ENCODE measurements at places on chromosomes 2 and 18. TPM values are rescaled to one million over a fixed set of nuclear protein-coding genes. Genes with fewer than 3 reads are reported as not detected.

DNA sequence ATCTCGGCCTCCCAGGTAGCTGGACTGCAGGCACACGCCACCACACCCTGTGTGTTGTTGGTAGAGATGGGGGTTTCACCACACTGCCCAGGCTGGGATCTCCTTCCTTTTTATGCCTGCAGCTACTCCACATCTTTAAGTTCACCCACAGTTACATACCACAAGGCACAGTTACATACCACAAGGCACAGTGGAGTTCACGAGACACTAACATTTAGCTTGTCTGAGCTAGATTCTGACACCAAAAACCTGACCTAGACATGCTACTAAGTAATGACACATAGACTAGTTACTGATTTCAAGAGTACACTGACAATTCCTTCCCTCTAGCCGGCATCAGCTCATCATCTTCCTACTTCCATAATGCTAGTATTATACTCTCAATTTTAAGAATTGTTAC is 4.3 kb downstream of the POLR2D start:
- no peaks in the 10 kb centered on the region for H3K27me3 ChIP-seq
- peaks cover 53% of the 10 kb centered on the region for H3K4me1 ChIP-seq
- H3K36me3 ChIP-seq, result peaks cover 39% of the 10 kb centered on the region
- peak; percentile 20 for DNase-seq
- H3K27ac ChIP-seq, result peak overlapping the region; percentile 36

DNA sequence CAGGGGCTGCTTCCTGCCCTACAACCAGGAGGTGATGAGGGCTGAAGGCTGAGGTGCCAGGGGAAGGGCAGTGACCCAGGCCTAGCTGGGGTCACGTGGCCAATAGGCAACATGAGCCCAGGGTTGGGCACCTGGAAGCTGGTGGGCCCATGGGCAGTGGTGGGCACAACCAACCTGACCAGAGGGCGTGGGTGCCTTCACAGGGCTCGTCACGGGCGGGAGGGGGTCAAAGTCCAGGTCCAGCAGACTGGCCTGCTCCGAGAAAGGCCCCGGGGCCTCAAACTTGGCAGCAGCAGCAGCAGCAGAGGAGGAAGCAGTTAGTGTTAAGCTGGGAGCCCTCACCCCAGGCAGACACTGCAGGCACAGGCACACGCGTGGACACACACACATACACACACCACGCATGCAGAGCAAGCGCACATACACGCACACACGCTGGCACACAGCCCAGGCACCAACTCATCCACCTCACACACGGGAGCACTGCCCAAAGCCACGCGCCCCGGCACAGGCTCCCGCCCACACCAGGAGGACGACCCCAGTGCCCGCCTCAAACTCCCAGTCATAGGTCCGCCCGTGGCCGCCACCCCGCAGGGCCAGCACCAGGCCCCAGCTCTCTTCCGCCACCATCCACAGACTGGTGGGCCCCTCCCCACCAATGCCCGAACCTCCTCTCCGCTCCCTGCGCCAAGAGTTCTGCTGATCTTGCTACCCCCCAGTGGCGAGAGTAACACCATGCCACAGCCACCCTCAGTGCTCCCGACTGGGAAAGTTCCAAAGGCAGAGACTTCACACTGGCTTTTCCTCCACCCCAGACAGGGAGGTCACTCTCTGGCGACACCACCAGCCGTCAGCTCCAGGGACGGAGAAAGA is 53.0 kb downstream of the BIN1 start:
- H3K36me3 ChIP-seq, result peaks cover 2% of the 10 kb centered on the region
- no peak overlapping the region for H3K4me3 ChIP-seq
- peaks cover 2% of the 10 kb centered on the region for H3K4me1 ChIP-seq
- no peak overlapping the region for H3K27ac ChIP-seq

- DNase-seq, result no peak
- H3K36me3 ChIP-seq, result no peaks in the 10 kb centered on the region
- H3K27me3 ChIP-seq, result peaks cover 13% of the 10 kb centered on the region
- H3K4me3 ChIP-seq, result no peak overlapping the region
These were observed 65.5 kb downstream of the PARD6G start for GRCh38 chr18:80181642-80182461.

DNA sequence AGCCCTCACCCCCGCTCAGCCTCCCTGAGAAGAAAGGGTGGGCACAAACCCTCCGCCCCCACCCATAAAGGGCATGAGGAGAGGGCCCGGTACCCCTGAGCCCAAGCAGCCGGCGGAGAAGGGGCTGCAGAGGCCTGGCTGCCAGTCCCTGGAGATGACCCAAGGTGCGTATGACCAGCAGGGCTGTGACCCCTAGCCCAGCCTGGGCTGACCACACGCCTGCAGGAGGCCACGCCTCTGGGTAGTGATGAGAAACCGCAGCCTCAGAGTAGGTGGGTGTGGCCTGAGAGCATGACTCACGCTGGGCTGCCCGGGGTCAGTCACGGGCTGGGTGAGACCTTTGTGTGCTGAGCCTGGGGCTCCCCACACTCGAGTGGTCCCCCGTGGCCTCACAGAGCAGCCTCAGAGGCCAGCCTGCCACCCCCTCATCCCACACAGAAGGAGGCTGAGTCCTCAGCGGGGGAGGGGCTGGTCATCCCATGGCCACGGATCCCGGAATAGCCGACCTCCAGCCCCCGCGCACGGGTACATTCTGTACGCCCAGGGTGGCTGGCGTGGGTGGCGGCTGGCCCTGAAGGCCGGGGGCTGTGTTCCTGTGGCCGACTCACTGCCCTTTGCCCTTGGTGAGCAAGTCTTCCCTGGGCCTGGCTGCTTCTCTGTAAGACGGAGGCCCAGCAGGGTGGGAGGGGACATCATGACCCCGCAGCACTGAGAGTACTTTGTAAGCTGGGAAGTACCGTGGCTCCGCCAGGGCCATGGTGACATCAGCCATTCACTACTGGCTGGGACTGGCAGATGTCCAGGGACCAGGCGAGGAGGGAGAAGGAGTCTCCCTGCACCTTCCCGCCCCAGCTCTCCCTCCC is 110.8 kb upstream of the OTOS start:
- peaks cover 11% of the 10 kb centered on the region for H3K27me3 ChIP-seq
- no peaks in the 10 kb centered on the region for H3K4me1 ChIP-seq
- H3K27ac ChIP-seq, result no peak overlapping the region
- H3K36me3 ChIP-seq, result no peaks in the 10 kb centered on the region
- DNase-seq, result peak; percentile 15
- H3K4me3 ChIP-seq, result no peak overlapping the region

GRCh38 chr2:180829261-180829660 is 151.1 kb upstream of the UBE2E3 start:
- no peak overlapping the region for H3K27ac ChIP-seq
- no peak overlapping the region for H3K4me3 ChIP-seq
- no peaks in the 10 kb centered on the region for H3K4me1 ChIP-seq
- no peaks in the 10 kb centered on the region for H3K27me3 ChIP-seq
- DNase-seq, result no peak

GRCh38 chr2:238350150-238350897 is 30.0 kb downstream of the TRAF3IP1 start:
- H3K4me3 ChIP-seq, result no peak overlapping the region
- H3K4me1 ChIP-seq, result no peaks in the 10 kb centered on the region
- no peak overlapping the region for H3K27ac ChIP-seq
- no peaks in the 10 kb centered on the region for H3K27me3 ChIP-seq
- peaks cover 7% of the 10 kb centered on the region for H3K36me3 ChIP-seq
- no peak for DNase-seq

The REG1B gene
- total RNA-seq, result not detected

GRCh38 chr2:132477962-132478361 is 61.4 kb downstream of the GPR39 start:
- DNase-seq, result no peak
- H3K36me3 ChIP-seq, result no peaks in the 10 kb centered on the region
- no peak overlapping the region for H3K27ac ChIP-seq

The MAL gene
- 63.6 TPM for total RNA-seq

The CD8B2 gene
- 0.07 TPM for total RNA-seq

DNA sequence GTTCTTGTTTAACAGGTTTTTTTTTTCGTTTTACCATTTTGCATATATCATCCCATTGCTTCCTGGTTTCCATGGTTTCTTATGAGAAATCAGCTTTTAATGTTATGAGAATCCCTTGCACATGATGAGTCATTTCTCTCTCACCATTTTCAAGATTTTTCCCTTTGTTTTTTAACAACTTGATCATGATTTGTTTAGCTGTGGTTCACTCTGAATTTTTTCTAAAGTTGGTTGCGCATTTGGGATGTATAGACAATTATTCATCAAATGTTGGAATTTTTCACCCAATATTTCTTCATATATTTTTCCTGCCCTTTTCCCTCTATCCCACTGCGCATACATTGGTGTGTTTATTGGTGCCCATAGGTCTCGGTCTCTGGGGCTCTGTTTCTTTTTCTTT is 42.4 kb upstream of the BIN1 start:
- H3K27me3 ChIP-seq, result peaks cover 3% of the 10 kb centered on the region
- no peak for DNase-seq
- H3K4me3 ChIP-seq, result no peak overlapping the region
- no peaks in the 10 kb centered on the region for H3K4me1 ChIP-seq

GRCh38 chr2:100879296-100879695 is 59.4 kb downstream of the NPAS2 start:
- no peak overlapping the region for H3K4me3 ChIP-seq
- H3K36me3 ChIP-seq, result no peaks in the 10 kb centered on the region
- no peak overlapping the region for H3K27ac ChIP-seq
- no peaks in the 10 kb centered on the region for H3K27me3 ChIP-seq
- no peak for DNase-seq
- peaks cover 2% of the 10 kb centered on the region for H3K4me1 ChIP-seq

DNA sequence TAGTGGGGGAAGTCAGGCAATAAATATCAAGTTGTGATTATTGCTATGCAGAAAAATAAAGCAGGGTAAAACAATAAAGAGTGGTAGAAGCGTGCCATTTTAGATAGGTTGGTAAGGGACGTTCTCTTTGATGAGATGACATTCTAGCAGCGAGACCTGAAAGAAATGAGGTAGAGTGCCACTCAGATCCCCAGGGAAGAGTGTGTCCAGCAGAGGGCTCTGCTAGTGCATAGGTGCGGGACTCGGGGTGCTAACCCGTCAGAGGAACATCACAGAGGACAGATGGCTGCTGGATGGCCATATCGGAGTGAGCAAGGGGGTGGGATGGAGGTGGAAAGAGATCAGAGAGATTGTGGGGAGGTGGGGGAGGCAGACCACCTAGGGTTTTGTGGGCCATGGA is 16.3 kb upstream of the GTF2A1L start:
- H3K27ac ChIP-seq, result no peak overlapping the region
- H3K4me1 ChIP-seq, result no peaks in the 10 kb centered on the region
- no peaks in the 10 kb centered on the region for H3K36me3 ChIP-seq
- H3K27me3 ChIP-seq, result peaks cover 4% of the 10 kb centered on the region
- no peak overlapping the region for H3K4me3 ChIP-seq
- peak; percentile 20 for DNase-seq

DNA sequence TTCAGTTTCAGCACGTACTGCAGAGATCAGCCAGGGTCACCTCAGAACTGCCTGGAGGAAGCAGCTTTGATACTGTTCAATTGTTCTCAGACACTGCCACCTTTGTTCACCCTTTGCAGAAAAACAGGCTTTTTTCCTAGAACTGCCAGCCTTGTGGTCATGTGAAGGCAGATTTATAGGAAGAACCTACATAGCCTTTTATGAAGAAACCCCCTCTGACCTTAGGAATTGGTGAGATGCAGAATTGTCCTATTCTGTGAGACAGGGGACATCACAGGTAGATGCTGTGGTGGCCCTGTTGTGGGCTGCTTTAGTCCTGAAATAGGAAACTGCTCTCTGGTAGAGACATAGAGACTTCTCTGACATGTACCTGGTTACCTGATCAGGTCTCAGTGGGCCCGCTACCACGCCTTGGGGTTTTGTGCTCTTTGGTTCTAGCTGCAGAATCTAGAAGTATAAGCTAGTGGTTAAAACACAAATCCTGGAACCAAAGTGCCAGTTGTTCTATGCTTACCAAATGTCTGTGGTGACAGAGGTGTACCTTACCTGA is 206.6 kb downstream of the AGPS start:
- peaks cover 5% of the 10 kb centered on the region for H3K27me3 ChIP-seq
- no peak overlapping the region for H3K27ac ChIP-seq
- DNase-seq, result no peak
- no peaks in the 10 kb centered on the region for H3K4me1 ChIP-seq
- no peaks in the 10 kb centered on the region for H3K36me3 ChIP-seq

- no peak for DNase-seq
- H3K27me3 ChIP-seq, result peaks cover 2% of the 10 kb centered on the region
- H3K27ac ChIP-seq, result no peak overlapping the region
- no peak overlapping the region for H3K4me3 ChIP-seq
- no peaks in the 10 kb centered on the region for H3K36me3 ChIP-seq
These were observed 23.4 kb downstream of the MBOAT2 start for GRCh38 chr2:8980096-8980495.

GRCh38 chr18:42052122-42052708 is 97.2 kb downstream of the PIK3C3 start:
- peaks cover 9% of the 10 kb centered on the region for H3K4me1 ChIP-seq
- DNase-seq, result no peak
- no peak overlapping the region for H3K27ac ChIP-seq
- peaks cover 17% of the 10 kb centered on the region for H3K36me3 ChIP-seq

- H3K36me3 ChIP-seq, result no peaks in the 10 kb centered on the region
- no peak overlapping the region for H3K27ac ChIP-seq
- no peak for DNase-seq
These were observed 777 bp downstream of the MOCOS start for GRCh38 chr18:36187826-36188721.

GRCh38 chr18:46459789-46460455 is 197.1 kb downstream of the LOXHD1 start:
- H3K4me1 ChIP-seq, result no peaks in the 10 kb centered on the region
- H3K27me3 ChIP-seq, result no peaks in the 10 kb centered on the region
- no peak overlapping the region for H3K4me3 ChIP-seq

The NTSR2 gene
- not detected for total RNA-seq

All from activated CD4-positive, alpha-beta memory T cell treated with anti-CD3 and anti-CD28 coated beads for 36 hours (primary cell).